Right ventricle myocardium inferior (tissue), 1 donor: ENCODE measurements at places on chromosomes 4 and X.

GRCh38 chr4:15568821-15569220 lies 86.3 kb downstream of the FBXL5 start:
- no peak for DNase-seq

DNA sequence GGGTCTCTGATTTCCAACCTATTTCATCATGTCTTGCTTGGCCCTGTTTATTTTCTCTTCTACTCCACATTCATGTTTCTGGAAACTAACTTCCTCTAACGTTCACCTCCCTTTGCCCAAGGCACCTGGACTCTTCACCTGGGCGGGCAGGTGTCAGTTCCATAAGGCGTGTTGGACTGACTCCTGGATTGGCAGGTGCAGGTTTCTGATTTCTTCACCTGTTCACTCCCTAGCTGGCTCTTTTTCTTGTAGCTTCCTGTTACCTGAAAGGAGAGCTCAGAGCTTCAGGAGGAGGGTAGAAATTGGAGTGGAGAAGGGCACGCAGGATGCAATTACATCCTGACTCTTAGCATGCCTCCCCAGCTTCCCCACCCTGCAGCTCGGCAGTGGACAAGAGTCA lies 350.8 kb upstream of the KLF3 start:
- DNase-seq = no peak

DNA sequence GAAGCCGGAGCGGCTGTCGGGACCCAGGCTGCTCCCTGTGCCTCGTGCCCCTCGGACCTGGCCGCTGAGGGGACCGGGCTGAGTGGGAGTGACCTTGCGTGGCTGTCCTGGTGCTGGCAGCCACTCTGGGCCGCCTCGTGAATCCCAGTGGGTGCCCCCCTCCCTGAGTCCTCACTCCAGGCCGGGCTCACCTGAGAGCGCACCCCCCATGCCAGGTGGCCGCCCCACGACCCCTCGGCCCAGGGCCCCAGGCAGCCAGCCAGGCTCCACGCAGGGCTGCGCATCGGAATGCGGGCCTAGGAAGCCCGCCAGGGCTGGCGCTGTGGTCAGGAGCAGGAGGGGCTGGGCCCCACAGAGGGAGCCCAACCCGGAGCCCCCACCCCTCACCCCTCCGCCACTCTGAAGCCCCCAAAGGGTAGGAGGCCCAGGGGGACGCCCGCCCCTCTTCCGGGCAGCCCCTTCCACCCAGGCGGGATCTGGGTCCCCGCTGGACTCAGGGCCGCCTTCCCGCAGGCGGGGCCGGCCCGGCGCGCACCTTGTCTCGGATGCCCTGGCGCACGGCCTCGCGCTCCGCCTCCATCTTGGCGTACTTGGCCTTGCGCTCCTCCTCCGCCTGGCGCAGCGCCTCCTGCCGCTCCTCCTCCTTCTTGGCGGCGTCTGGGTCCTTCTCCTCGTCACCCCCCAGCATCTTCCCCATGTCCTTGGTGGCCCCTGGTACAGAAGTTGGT lies 33.9 kb downstream of the CPLX1 start:
- DNase-seq = peak; percentile 63

- DNase-seq = no peak
These were observed 60.0 kb downstream of the AMMECR1 start for GRCh38 chrX:110257889-110258288.

DNA sequence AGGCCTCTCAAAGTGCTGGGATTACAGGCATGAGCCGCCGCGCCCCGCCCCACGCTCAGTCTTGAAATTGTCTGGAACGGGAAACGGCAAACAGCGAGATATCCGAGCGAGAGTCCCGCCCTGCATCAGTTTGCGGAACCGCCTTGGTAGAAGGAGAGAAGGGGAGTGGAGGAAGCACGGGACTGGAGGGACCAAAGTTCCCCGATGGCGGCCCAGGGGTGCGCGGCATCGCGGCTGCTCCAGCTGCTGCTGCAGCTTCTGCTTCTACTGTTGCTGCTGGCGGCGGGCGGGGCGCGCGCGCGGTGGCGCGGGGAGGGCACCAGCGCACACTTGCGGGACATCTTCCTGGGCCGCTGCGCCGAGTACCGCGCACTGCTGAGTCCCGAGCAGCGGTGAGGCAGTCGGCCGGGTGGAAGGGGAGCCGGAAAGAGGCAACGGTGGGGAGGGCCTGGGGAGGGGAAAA lies at the start of gene BST1:
TSS of gene BST1 (plus strand) at position 125 of the 463 bp plus-strand sequence. CDS start at position 205, 80 bp downstream.
- peak; percentile 93 for DNase-seq

- no peak for DNase-seq
These were observed 30.2 kb downstream of the PNMA6A start for GRCh38 chrX:153102418-153102817.

- DNase-seq = no peak
These were observed 21.4 kb upstream of the MRFAP1 start for GRCh38 chr4:6619116-6619465.

DNA sequence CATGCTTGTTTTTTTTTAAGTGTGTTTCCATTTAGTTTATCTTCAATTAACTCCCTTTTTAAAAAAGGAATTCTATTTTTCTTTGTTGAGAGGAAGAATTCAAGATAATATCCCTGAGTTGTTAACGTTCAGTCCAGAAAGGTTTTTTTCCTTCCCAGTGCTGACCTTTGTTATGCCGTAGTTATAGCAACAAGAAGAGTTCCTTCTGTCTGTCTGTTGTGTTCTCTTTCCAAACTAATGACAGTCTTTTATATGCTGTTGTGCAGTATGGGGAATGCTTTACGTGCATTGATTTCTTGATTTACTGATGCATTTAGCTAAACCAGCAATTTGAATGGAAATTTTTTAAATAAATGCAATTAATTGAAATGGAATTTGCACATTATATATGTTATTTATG lies 6.6 kb upstream of the CXXC4 start:
- no peak for DNase-seq

GRCh38 chr4:15303052-15303641 lies 124.7 kb upstream of the C1QTNF7 start:
- no peak for DNase-seq

- DNase-seq = no peak
These were observed 1212.5 kb upstream of the PRKX start for GRCh38 chrX:4925911-4926310.

- DNase-seq = peak; percentile 97
These were observed at the start of gene RPGR for GRCh38 chrX:38327007-38327774. Gene RPGR (minus strand): TSS chrX:38327509. CDS start chrX:38327367, 142 bp downstream.

GRCh38 chr4:177297785-177298391 lies 11.8 kb upstream of the NEIL3 start:
- DNase-seq = no peak

DNA sequence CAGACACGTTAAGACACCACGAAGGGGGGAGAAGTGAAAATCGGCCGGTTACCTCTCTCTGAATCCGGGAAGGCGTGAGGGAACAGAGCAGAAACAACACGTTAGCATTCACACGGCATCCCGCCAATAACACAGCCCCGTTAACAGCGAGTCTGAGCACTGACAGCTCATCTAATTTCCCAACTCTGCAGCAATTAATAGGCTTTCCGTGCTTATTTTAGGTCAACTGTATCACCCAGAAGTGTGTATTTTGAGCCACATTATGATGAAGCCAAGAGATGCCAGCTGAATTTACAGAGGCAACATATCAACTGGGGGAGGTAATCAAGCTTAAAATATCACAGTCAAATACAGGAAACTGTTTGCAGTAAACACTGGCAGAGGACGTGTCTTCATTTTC lies 92.6 kb downstream of the NSUN7 start:
- no peak for DNase-seq

DNA sequence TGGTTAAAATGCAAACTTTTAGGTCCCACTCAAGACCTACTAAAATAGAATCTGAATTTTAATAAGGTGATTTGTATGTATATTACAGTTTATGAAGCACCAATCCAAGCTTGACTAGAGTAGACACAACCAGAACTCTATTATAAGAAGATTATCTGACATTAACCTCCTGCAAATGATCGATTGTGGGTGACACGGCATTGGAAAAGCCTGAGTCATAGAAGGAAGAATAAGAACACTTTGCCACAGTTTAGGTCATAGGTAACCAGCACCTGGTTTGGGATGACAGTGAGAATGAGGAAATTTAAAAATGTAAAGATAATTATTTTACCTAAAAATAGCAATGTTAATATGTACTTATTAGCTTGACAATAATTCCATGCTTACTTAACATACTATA lies 15.2 kb downstream of the PDGFC start:
- DNase-seq = no peak

GRCh38 chr4:147589586-147589985 lies 27.6 kb upstream of the TMEM184C start:
- DNase-seq = no peak

DNA sequence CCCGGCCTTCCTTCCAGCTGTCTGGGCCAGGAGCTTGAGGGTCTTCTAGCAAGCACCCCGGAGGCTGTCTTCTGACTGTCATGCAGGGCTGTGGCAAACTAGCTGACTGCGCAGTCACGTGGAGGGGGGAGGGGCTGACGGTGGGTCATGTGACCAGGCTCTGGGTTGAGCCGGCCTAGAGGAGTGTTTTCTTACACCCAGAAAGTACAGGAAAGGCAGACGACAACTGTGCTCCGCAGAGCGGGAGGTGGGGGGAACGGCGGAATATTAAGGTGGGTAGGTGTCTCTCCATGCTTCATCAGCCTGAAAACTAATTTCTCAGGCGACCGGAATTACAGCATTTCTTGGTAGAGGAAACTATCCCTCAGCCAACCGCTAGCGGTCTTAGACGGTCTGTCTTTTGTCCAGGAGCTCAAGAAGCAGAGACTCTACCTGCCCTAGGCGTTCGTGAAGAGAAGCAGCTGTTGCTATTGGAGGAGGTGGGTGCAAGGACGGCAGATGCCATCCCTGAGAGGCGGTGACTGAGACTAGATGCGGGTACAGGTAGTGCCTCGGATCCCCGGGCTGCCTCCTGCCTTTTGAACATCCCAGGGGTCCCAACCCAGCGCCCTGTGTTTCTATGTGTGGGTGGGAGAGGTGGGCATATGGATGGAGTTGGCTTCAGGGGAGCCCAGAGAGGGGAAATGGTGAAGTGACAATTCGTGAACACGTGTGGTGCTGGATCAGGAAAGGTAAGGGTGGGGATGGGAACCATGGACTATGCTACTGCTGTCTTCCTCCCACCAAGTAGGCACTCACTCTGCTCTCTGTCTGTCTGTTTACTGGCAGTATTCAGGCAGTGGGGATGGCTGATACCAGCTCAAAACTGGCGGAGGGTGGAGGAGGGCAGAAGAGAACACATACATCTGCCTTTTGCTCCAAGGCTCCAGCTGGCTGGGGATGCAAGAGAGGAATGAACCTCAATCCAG lies 8.8 kb downstream of the GPRASP1 start:
- DNase-seq = peak; percentile 91

- DNase-seq = no peak
These were observed 18.1 kb downstream of the CPLX1 start for GRCh38 chr4:807792-808191.

- no peak for DNase-seq
These were observed 31.4 kb upstream of the SLC25A31 start for GRCh38 chr4:127698789-127699200.

DNA sequence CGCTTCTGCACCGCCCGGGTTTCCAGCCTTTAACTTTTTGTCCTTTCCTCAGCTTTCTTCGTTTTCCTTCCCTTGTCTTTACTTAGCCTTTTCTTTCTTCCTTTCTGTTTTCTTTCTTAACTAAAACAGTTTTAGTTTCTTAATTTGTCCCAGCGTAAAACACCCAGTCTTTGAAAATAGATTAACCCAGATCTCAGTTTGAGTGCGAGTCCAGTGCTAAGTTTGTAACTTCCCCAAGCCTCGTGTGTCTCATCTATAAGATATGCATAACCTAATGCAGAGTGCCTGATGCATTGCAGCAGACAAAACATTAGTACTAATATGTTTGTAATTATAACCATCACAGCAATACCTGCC lies 460 bp upstream of the GEMIN8 start:
- DNase-seq = no peak

DNA sequence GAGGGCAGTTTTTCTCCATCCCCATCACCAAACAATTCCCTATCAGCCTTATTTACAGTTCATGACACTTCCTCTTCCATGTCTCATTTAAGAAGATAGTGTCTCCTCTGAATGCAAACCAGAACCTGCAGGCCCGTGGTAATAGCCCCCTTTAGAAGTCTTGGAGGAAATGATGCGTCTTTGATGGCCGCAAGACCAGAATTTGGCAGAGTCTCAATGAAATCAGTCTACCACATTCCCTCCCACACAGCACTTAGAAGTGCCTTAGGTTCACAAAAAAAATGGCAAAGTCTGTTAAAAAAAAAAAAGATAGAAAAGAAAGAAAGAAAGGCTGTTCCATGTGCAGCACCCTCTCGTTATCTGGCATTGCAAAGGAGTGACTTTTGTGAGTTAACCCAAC lies 2.1 kb upstream of the KDR start:
- no peak for DNase-seq

GRCh38 chr4:96602661-96603060 lies 762.8 kb downstream of the PDHA2 start:
- no peak for DNase-seq

DNA sequence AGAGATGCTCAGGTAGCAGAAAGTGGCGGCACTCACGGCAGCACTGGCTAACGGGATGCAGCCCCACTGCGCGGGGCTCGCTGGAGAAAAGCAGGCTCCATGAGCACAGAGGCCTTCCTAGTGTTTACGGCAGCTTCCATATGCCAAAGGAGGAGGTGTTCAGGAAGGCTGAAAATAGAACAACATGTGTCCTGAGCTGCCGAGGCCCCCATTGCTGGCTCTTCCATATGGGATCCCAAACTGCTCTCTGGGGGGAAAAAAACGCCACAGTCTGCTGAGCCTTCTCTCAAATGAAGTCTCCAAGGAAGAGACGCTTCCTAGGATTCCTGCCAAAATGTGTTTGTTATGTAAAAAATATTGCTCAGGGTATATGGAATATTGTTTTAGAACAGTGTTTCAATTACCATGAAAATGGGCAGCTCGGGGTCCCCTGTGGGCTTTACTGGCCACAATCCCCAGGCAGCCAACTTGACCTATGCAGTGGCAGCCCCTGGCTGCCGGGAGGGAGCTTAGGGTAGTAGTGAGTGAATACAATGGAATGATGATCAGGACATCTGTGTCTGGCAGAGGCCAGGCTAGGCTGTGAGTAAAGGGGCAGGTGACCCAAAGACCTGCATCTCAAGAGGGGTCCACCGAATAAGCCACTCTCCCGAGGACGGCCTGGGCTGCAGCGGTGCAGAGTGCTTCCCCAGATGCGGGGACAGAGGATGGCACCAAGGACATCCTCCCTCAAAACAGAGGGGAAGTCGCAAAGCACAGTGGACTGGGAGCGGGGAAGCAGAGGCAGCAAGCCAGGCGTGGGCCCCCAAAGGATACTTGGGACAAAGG lies 170.1 kb downstream of the AFAP1 start:
- no peak for DNase-seq

DNA sequence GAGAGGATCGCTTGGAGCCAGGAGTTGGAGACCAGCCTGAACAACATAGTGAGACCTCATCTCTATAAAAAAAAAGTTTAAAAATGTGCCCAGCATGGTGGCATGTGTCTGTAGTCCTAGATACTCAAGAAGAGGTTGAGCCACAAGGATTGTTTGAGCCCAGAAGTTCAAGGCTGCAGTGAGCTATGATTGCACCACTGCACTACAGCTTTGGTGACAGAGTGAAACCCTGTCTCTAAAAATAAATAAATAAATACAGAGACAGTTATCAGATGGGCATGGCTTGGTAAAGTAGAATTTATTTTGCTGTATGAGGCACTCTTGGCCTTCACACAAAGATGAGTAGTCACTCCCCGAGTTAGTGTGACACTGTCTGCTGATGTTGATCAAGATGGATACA lies 54.1 kb upstream of the SPRY1 start:
- DNase-seq = no peak
